ENCODE measurements at places on chromosomes 4 and X. TPM values are rescaled to one million over a fixed set of nuclear protein-coding genes. Genes with fewer than 3 reads are reported as not detected.

DNA sequence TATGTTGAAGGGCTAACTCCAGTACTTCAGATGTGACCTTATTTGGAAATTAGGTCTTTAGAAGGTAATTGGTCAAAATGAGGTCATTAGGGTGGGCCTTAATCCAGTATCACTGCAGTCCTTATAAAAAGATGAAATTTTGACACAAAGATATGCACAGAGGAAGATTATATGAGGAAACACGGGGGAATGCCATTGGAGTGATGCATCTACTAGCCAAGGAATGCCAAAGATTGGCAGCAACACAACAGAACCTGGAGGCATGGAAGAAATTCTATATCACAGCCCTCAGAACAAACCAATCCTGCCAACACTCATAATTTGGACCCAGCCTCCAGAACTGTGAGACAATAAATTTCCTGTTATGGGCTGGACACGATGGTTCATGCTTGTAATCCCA, 17.6 kb downstream of the TRIM61 start:
- DNase-seq: no peak
- no peaks in the 10 kb centered on the region for H3K27me3 ChIP-seq
- H3K4me3 ChIP-seq: no peak overlapping the region
- no peaks in the 10 kb centered on the region for H3K4me1 ChIP-seq

DNA sequence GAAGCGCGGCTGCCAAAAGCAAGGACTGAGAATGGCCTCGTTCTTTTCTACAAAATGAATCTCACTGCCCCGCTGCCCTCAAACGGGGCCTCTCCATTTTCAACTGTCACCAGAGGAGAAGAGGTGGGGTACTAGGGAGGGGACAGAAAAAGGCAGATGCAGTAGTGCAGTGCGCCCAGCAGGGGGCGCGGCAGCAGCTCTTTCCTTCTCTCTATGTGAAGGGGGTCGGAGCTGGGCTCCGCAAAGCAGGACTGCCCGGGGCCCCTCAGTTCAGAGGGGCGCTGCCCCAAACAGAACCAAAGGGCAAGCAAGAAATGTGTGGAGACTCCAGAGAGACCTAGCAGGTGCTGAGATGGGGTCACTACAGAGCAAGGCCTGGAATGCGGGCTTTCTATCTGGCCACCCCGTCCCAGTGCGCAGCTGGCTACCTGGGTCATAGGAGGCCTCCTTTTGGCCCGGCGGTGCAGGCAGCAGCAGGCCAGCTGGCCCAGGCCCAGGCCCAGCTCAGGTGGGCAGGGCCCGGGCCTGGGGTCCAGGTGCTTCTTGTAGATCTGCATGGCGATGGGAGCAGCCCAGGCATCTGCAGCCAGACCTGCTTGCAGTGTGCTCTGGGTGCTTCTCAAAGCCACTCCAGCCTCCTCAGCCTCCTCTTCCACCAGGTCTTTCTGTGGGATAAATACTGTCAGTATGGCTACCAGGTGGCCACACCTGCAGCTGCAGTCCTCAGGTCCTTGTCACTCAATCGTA, 5.9 kb downstream of the IRAK1 start:
- peak overlapping the region; percentile 80 for H3K27ac ChIP-seq
- peak; percentile 34 for DNase-seq
- no peaks in the 10 kb centered on the region for H3K27me3 ChIP-seq
- peaks cover 30% of the 10 kb centered on the region for H3K36me3 ChIP-seq

DNA sequence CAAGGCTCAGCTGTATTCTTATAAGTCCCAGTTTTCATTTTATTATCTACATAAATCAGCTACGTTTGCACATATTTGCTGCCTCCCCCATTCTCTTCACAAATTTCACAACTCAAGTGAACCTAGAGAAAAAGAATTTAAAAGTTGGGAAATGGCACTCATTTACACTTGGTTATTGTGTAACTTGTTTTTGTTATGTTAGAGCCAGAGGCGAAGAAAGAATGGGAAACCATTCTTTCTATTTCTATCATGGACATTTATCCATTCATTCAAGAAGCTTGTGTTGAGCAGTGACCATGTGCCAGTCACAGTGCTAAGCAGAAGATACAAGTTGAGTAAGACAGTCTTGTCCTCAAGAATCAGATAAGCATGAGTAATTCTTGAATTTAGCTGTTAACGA, 13.5 kb downstream of the LIAS start:
- no peak overlapping the region for H3K27ac ChIP-seq
- H3K4me3 ChIP-seq: no peak overlapping the region
- DNase-seq: no peak
- peaks cover 3% of the 10 kb centered on the region for H3K4me1 ChIP-seq
- peaks cover 7% of the 10 kb centered on the region for H3K36me3 ChIP-seq

DNA sequence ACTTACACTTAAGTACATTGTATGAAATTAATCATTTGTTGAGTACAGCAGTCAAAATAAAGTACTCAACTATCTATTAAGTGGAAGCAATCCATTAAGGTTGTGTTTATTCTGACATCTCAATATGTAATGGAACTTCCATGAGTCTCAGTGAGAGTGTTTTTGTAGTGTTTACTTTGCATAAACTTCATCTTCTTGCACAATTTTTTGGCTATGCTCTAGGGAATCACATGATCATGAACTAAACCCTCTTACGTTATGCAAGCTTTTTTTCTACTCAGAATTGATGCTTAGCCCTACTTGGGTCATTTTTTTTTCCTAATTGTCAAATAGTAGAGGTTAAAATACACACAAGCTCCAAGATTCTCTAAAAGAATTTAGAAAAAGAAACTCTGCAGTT, 21.1 kb upstream of the PIGA start:
- no peaks in the 10 kb centered on the region for H3K36me3 ChIP-seq
- H3K4me1 ChIP-seq: no peaks in the 10 kb centered on the region
- no peaks in the 10 kb centered on the region for H3K27me3 ChIP-seq

- no peak overlapping the region for H3K4me3 ChIP-seq
- no peaks in the 10 kb centered on the region for H3K36me3 ChIP-seq
- peaks cover 3% of the 10 kb centered on the region for H3K4me1 ChIP-seq
- H3K27me3 ChIP-seq: no peaks in the 10 kb centered on the region
- no peak overlapping the region for H3K27ac ChIP-seq
Observed at GRCh38 chrX:70979136-70979762, 48.4 kb upstream of the SLC7A3 start.

DNA sequence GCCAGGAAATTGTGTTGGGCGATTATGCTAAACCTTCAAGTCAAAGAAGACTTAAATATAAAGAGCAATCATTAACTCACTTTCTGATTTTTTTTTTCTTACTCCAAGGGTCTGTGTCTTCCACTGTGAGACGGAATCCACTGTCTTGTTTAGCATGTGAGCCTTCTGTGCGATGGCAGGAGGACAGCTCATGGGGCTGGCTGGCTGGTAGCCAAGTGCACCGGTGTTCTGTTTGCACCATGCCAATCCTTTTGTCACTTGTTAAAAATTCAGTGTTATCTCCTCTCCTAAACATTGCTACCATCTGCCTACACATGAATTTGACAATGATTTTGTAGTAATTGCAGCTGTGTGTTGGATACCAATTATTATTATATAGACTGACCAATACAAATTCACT, 1056.3 kb upstream of the IGFBP7 start:
- no peak overlapping the region for H3K4me3 ChIP-seq
- no peak for DNase-seq
- H3K27ac ChIP-seq: no peak overlapping the region
- no peaks in the 10 kb centered on the region for H3K4me1 ChIP-seq
- H3K27me3 ChIP-seq: no peaks in the 10 kb centered on the region
- no peaks in the 10 kb centered on the region for H3K36me3 ChIP-seq

DNA sequence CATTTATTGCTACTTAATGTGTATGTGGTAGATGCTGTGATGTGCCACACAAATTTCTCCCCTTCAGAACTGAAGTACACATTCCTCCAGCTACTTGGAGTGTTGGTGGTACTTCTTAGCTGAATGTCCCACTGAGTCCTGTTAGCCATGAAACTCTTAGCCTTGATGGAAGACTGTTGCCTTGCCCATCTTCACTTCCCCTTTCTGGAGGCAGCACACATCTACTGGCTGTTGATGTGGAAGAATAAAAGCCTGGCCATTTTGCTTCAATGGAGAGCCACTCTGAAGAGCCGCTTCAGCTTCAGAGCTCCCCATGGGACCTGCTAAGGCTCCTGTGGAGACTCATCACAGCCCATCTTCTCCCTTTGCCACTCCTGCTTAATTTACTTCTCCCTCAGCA, 157.7 kb upstream of the PITX2 start:
- no peak overlapping the region for H3K4me3 ChIP-seq
- DNase-seq: no peak
- H3K27ac ChIP-seq: no peak overlapping the region
- H3K4me1 ChIP-seq: no peaks in the 10 kb centered on the region
- no peaks in the 10 kb centered on the region for H3K36me3 ChIP-seq

PJA1 gene
- 36.9 TPM for polyA plus RNA-seq

OPN1MW3 gene
- polyA plus RNA-seq: not detected

CTAG2 gene
- polyA plus RNA-seq: not detected

CSAG3 gene
- polyA plus RNA-seq: not detected

Data from large intestine (tissue), 12 donors.